ENCODE measurements at places on chromosomes 3 and 15.

GRCh38 chr3:152269831-152270734 is 1.4 kb downstream of the MBNL1 start:
- no peak for DNase-seq

DNA sequence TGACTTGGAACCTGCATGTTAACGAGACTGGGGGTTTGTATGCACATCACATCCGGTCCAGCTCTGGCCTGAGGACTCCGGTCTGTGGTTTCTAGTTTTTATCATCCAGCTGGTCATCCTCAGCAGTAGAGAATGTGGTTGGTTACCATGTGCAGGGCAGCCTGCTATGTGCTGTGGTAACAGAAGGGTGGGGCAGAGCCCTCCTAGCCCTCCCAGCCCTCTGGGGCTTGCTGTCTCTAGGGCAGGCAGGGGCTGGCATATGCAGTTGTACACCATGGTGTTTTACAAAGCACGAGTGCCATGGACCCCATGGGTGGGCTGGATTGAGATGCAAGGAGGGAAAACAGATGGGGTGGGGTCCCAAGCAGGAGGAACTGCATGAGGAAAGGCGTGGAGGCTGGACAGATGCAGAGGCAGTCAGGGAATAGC is 70.2 kb downstream of the APBA2 start:
- DNase-seq: no peak

DNA sequence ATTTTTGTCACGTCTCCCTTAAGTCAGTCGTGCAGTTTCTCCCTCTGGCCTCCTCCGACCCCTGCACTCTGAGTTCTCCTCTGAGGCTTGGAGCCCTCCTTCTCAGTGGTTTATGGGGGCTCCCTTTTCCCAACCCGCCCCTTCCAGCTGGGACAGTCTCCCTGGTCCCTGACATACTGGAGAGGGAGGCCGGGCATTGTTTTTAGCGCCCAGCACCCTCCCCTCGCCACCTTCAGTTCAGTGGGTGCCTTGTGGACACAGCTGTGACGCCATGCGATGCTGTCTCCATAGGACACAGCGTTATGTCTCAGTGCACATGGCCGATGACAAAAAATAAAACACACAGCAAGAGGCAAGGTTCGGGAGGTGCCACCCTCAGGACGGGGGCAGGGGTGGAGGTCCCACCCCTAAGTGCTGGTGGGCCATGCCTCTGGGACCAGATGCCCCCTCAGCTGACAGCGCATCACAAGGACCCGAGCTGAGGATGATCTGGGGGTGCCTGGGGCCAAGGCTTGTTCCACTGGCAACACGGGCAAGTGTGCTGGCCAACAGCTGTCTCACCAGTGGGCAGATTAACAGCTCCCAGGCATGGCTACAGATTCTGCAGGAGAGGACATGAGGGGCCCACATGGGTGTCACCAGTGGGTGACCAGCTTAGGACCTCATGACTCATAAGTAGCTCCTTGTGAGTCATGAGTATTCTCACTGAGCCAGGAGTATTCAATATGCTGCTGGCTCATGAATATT is 81.6 kb downstream of the PLXNA1 start:
- DNase-seq: no peak

DNA sequence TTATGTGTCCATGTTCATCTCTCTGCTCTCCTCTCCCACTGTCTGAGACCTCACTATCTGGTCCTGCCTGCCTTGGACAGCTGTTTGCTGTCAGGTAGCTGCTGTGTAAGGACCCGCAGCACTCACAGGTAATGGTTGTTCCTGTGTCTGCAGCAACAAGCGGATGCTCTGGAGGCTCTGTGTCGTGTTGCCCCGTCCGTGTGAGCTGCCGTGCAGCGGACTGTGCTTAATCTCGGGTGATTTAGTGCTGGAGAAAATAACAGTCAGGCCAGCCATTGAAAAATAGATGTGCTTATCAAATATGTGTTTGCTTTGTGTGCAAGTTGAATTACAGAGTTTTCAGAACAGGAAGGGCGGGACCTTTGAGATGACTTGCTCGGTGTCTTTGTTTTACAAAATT is 121.4 kb downstream of the GABRG3 start:
- no peak for DNase-seq

DNA sequence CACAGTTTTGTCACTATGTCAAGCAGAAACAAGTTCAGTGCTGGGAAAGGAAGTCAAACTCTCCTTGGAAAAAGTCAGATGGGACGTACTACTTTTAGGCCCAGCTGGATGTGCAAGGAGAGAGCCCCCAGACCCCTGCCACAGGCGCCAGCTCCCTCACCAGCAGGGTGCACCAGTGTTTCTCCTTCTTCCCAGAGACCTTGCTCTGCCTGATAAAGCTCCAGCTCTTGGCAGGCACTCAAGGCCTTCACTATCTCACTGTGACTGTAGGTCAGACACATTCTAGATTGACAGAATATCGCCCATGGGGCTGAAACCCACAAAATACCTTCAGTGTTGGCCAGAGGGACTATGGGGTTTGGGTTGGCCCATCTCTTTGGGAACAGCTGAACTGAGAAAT is 54.8 kb upstream of the CHRNB4 start:
- DNase-seq: no peak
